Cardiac muscle cell (in vitro differentiated cells and primary cell): ENCODE measurements at places on chromosomes 1 and 21. TPM values are rescaled to one million over a fixed set of nuclear protein-coding genes. Genes with fewer than 3 reads are reported as not detected.

TACSTD2 gene
- not detected in 2 replicates for total RNA-seq

MYOG gene
- 0.18 TPM in 1 of 2 replicates, not detected in the other for total RNA-seq

- H3K27me3 ChIP-seq = peaks cover 13% of the 10 kb centered on the region
- H3K4me3 ChIP-seq = peak overlapping the region; percentile 95
- DNase-seq = peak; percentile 86
- H3K36me3 ChIP-seq = no peaks in the 10 kb centered on the region
These were observed 2.4 kb upstream of the NFIA start for GRCh38 chr1:61079898-61080336.

DNA sequence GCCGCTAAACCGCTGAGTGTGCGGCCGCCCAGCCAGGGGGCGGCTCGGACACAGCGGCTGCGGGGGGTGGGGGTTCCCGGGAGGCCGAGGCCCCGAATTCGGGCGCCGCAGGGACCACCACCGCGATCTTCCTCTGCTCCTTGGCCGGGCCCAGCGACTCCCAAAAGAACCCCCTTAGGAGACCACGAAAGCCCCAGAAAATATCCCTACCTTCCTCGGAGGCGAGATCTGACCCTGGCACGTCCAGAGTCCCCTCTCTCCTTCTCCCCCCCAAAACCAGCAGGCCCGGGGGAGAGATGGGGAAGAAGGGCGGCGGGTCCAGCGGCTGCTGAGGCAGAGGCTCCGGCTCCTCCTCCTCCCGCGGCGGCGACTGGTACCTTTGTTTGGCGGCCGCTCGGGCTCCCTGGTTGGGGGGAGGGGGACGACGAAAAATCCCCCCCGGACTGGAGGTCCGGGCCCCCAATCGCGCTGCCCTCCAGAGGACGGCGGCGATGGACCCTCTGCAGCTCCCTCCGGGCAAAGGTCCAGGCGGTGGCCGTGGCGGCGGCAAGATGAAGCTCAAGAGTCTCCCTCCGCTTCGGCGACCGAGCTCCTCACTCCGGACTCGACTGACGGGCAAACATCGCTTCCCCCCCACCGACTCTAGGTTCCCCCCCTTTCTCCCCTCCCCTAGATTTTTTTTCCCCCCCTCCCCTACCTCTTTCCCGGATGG lies at the start of gene ARID4B:
ARID4B (minus strand) TSS at position 621 of the 712 bp plus-strand sequence. CDS start 1,260 bp downstream, outside the sequence.
- H3K27me3 ChIP-seq = no peaks in the 10 kb centered on the region
- DNase-seq = no peak
- H3K36me3 ChIP-seq = no peaks in the 10 kb centered on the region
